CMK (cell line): ENCODE measurements at places on chromosomes 4 and X.

DNA sequence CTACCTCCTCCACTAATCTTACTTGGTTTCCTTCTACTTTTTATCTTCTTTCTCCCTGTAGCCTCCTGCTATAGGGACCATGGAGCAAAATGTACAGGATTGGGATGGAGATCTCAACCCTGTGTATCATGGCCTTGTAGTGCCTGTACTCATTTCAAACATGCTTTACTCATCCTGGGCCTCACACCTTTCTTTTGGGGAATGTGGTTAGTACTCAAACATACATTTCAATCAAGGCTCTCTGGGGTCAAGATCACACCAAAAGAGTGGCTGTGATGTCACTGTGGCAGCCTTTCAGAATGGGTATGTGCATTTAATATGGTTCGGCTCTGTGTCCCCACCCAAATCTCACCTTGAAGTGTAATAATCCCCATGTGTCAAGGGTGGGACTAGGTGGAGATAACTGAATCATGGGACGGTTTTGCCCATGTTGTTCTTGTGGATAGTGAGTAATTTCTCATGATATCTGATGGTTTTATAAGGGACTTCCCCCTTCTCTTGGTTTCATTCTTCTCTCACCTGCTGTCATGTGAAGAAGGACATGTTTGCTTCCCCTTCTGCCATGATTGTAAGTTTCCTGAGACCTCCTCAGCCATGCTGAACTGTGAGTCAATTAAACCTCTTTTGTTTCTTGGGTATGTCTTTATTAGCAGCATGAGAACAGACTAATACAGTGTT, 205.1 kb downstream of the RASL11B start:
- DNase-seq: no peak

DNA sequence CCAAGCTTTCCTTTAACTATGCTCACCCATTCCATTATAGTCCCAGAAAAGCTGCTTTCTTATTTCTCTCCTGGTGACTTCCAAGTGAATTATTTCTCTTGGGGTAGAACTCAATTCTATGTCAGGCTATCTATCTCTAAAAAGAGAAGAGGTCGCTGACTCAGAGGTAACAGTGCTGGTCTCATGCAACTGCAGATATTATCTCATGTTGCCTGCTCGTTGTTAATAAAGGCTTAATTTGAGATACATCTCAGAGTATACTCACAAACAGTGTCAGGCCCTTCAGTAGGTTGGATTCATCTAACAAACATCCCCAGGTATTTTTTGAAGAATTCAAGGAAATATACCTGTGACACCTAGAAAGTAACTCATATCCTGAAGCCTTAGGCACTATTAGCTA, 2.7 kb downstream of the TMEM154 start:
- DNase-seq: no peak

DNA sequence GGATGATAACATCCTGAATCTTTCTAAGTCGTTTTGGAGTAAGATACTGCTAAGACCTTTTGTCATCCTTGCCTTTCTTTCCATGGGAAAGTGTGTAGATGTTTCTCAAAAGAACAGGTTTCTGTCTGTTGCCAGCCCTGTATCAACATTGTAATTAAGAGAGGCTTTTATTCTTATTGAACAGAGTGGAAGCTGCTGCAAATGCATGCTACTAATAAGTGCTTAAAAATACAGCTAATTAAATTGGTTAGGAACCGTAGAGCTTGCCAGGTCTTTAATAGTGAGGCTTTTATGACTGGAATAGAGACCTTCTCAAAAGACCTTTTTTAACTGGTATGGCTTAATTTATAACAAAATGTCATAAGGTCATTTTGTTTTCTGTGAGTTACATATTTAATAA, 34.4 kb downstream of the INTU start:
- no peak for DNase-seq

- DNase-seq: no peak
These were observed 1376.8 kb upstream of the ADGRL3 start for GRCh38 chr4:59823311-59823710.

- DNase-seq: no peak
These were observed 1982.5 kb downstream of the ARAP2 start for GRCh38 chr4:34261799-34262314.

GRCh38 chr4:24970191-24970590, 57.3 kb upstream of the CCDC149 start:
- DNase-seq: no peak

GRCh38 chr4:177235026-177235425, 74.6 kb upstream of the NEIL3 start:
- DNase-seq: no peak

DNA sequence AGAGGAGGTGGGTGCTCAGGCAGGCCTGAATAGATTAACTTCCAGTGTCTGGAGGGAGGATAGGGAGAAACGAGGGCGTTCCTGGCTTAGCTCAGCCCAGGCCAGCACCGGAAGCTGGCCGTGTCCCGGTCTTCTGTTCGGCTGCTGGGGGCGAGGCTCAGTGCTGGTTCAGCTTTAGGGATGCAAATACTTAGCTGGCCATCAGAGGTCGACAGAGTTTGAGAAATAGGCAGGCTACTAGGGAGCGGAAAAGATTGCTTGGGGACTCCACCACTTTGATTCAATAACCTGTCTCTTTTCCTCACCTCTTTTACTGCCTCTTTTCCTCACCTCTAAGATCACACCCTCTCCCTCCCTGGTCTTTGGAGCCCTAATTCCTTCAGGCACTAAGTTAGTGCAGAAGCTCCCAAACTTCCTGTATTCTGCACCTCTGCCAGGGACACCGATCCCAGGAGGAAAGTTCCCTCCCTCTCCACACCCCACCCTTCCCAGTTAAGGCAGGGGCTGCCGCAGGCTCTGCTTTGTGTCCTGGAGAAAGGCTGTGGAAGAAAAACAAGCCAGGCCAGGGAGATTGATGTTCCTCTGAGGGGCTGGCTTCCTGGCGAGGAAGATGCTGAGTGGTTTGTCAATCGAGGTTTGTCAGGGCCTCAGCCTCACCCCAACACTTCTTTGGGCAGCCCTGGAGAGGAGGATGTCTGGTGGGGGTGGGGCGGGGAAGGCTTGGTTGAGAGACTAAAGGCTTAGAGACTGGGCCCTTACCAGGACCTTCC, 6.0 kb upstream of the EFNB1 start:
- DNase-seq: no peak
